ENCODE measurements at places on chromosomes 6 and 20. TPM values are rescaled to one million over a fixed set of nuclear protein-coding genes. Genes with fewer than 3 reads are reported as not detected.
A peak's percentile ranks its signal among the peaks of the same experiment; 100 is the strongest.

DNA sequence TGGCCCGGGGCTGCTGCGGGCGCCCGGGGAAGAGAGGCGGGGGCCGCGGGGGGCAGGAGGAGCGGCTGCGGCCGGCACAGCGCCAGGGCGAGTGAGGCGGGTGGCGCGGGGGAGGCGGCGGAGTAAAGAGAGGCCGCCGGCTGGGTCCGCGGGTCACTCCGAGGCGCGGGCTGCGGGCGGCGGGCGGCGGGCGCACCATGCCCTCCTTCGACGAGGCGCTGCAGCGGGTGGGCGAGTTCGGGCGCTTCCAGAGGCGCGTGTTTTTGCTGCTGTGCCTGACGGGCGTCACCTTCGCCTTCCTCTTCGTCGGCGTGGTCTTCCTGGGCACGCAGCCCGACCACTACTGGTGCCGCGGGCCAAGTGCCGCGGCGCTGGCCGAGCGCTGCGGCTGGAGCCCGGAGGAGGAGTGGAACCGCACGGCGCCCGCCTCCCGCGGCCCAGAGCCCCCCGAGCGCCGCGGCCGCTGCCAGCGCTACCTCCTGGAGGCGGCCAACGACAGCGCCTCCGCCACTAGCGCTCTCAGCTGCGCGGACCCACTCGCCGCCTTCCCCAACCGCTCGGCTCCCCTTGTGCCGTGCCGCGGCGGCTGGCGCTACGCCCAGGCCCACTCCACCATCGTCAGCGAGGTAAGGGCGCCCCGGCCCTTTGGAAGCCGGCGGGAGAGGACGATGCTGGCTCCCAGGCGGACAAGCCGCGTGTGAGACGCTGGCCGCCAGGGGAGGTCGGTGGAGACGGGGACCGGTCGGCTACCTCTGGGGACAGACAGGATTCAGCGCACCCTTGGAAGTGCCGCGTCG is at the start of gene SLC22A3:
Gene SLC22A3, plus strand, starts transcription at position 156 of the 797 bp plus-strand sequence. Its CDS starts 42 bp downstream, at position 198.
- DNase-seq: peak; percentile 34

Gene TLDC2
- total RNA-seq: 0.32 TPM

GRCh38 chr20:63330940-63331339 is 30.2 kb downstream of the CHRNA4 start:
- DNase-seq: no peak

- DNase-seq: no peak
Observed at GRCh38 chr6:4020822-4021132, 58.2 kb downstream of the FAM217A start.

DNA sequence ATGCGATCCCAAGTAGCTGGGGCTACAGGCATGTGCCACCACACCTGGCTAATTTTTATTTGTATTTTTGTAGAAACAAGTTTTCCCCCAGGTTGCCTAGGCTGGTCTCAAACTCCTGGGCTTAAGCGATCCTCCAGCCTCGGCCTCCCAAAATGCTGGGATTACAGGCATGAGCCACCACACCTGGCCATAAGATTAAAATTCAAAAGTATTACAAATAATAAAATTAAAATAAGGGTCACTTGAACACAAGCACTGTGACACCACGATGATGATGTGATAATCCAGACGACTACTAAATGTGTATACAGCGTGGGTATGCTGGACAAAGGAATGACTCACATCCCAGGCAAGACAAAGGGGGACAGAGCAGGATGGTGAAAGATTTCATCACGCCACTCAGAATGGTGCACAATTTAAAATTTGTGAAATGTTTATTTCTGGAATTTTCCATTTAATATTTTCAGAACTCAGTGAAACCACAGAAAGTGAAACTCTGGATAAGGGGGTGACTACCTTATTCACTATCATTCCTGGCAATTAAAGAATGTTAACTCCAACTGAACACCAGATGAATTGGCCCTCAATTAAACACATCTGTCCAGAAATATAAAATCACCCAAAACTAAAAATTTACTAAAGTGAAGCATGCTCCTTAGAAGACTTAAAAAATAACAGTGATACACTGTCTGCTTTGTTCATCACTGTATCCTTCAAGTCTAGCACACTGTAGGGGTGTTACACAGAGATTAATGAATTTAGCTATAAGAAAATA is 13.1 kb downstream of the B4GALT5 start:
- peak; percentile 80 for DNase-seq

GRCh38 chr6:10621213-10621612 is 73.2 kb downstream of the C6orf52 start:
- no peak for DNase-seq

DNA sequence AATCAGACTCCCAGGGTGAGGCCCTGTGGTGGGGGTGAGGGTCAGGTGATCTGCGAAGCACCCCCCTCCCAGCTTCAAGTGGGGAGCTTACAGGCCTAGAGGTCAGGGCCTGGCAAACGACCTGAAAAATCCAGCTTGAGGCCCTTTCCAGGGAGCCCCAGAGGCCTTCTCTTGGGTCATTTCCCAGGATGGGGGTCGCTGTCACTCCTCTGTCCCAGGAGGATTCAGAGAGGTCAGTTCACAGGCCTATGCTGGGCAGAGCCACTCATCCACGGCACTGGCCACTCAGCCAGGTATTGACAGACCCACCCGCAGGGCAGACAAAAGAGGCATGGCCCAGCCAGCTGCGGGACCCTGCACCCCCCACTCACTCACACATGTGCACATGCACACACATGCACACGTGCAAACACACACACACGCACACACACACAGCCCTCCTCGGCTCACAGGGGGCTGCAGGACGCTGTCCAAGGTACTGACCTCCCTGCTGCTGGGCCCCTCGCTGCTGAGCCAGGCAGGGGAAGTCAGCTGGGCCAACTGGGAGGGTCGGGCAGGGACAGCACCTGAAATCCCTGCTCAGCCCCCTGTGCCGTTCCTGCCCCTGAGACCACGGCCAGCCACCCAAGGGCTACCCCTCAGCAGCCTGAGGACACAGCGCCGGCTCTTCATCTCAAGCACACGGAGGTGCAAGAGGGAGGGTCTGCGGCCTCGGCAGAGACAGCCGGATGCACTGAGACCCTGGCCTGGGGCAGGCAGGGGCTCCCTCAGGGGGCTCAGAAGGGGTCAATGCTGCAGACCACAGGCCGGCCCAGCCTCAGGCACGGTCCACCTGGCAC is 113.8 kb downstream of the TAF4 start:
- DNase-seq: no peak

DNA sequence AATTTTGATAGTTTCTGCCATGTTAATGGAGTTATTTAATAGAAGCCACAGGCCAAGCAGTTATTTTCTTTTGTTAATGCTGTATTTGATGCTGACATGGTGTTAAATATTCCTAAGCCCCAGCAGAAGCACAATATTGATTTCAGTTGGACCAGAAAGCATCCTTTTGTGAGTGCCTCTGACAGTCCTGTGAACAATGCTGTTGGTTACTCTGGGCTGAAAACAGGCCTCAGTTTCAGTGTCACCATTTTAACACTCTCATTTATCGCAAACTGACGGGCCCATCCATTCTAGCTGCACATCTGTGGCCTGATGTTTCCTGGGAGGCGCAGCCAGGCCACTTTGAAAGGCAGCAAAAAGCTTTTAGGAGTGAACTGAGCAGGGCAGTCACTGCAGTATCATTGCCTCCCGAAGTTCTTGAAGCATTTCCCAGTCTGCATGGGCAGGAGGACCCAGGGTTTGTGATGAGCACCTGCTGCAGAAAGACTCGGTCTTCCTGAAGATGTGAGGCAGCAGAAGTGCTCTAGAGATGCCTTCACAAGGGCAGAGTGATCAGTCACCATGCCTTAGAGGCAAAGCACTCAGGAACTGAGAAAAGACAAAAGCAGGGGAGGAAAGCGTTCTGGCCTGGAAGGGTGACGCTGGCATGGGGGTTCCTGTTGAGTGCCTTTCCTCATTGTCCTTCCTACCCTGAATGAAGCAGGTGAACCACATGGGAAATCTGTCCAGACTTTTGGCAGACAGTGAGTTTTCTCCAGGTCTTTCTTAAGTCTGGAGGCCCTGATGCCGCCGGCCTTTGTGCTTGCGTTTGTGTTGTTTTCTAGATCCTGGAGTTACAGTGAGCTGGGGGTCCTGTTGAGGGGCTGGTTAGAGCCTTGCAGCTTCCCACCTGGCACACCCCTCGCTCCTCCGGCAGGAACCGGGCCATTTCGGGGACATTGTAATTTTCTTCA is 74.0 kb downstream of the ZDHHC14 start:
- DNase-seq: no peak

DNA sequence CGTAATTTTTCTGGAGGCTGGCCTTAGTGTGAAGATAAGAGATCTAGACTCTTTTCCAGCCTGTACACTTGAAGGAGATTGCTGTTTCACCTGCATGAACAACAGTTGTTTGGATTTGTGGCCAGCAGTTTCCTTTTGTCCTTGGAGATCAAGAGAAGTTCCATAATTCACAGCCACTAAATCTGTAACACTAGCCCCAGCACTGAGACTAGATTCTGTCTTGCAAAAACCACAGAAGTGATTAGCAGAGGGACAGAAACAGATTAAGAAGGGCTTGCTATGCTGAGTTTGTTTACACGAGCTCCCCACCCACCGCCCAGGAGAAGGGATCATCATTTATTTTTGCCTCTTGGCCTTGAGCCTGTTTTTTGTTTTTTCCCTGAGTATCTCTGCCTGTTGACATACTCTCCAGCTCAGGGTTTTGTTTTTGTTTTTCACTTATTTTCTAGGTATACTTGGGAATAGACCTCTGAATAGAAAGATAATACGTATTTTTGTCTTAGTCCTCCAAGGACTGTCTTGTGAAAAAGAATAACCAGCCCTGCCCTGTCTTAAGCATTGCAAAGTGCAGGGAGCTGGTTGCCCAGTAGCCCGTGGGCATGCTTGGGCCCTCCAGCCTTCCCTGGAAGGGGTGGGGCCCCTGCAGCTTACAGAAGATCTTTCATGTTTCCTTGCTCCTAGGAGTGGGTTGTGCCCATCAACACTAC is 93.1 kb upstream of the SOX4 start:
- no peak for DNase-seq

- DNase-seq: no peak
Observed at GRCh38 chr6:63317641-63318040, 2.1 kb downstream of the LGSN start.

- no peak for DNase-seq
Observed at GRCh38 chr20:40675599-40676221, 13.3 kb downstream of the MAFB start.

GRCh38 chr6:103578115-103578514 is 1281.6 kb downstream of the HACE1 start:
- DNase-seq: no peak

- peak; percentile 93 for DNase-seq
Observed at GRCh38 chr6:161301338-161301737, 27.5 kb upstream of the AGPAT4 start.

GRCh38 chr6:14546036-14546435 is 428.5 kb downstream of the CD83 start:
- no peak for DNase-seq

- peak; percentile 36 for DNase-seq
Observed at GRCh38 chr6:169099411-169100202, 154.0 kb downstream of the THBS2 start.

GRCh38 chr6:130485870-130486269 is 120.1 kb downstream of the TMEM200A start:
- DNase-seq: no peak

Gene FAM229B
- total RNA-seq: 18.0 TPM

DNA sequence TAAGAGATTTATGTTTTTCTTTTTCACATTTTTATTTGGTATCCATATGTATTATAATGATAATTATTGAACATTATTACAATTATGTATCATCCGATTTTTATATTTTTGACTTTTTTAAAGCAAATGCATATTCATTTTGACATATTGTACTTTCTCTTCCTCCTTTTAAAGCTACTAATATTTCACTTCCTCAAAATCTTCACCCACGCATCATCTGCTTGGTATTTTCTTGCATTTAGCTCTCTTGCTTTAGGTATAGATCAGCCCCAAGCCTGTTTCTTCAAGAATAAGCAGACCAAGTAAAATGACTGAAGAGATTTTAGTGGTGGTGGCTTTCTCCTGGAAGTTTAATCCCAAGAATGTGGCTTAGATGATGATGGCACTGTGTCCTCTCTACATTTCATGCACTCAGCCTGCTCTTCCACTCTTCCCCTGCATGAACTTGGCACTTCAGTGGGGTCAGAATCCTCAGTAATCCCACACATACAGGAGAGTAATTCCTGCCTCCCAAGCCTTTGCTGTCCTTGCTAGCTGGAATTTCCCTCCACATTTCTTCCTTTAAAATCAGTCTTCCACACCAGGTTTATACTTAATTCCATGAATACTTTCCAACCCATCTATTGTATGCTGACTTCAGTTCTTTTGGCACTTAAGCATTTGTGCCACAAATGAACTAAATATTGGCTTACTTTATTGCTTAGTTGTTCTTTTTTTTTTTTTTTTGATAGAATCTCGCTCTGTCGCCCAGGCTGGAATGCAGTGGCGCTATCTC is 8.2 kb downstream of the NCOA7 start:
- DNase-seq: no peak

DNA sequence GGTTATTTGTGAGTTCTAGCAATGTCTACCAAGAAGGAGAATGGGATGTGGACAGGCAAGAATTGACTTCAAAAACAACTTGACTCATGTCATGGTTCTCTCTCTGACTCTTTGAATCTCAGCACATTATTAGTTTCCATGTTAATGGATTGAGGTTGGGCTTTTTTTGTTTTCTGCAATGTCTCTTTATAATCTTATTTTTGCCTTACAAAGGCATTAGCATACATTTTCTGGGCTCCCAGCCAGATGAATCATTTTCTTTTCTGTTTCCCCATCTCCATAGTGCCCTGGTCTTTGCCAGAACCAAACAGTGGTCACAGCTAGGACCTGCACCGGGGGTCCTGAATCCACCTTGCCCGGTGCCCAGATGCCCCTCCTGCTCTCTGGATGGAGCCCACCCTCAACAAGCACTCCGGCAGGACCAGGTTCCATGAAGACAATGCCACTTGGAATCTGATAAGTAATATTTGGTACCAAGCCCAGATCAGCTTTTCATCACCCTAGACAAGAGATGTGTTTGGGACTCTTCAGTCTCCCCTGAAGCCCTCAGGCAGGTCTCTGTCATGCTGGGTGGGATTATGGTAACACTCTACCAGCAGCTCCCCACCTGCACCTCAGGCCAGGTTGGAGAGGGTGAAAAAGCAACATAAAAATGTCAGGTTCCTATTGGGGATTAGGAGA is 266.7 kb upstream of the SULF2 start:
- DNase-seq: peak; percentile 65

DNA sequence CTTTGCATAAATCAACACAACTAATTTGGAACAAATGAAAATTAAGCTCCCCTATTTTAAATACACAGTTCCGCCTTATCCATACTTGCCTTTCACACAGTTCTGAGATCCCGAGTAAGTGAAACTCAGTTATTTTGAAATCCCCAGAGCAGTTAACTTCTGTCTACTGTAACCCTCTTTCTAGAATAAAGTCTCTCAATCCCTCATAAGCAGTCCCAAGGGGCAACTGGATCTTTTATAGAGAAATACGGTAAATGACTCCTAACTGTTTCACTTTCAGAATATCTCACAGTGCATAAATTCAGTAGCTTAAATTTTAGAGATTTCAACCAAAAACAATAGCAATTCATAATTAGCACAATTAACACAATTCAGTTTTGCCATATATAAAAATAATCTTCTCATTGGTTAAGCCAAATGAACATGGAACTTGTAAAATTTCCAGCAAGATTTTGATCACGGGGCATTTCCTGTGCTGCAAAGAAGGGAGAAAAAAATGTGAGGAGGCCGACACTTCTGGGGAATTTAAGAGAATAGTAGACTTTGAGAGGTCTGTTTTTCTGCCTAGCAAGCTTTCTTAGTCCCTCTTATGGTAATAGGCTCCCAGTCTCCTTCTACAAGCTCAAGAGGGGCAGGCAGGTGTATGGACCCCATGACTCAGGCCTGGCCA is 78.3 kb downstream of the KIF6 start:
- DNase-seq: no peak

Gene GMPR
- 4.7 TPM for total RNA-seq

GRCh38 chr6:28814032-28814976 is 109.5 kb downstream of the TRIM27 start:
- DNase-seq: no peak

- DNase-seq: no peak
Observed at GRCh38 chr20:18922251-18922650, 108.7 kb downstream of the SCP2D1 start.
